ENCODE measurements at places on chromosomes 2 and 18. TPM values are rescaled to one million over a fixed set of nuclear protein-coding genes. Genes with fewer than 3 reads are reported as not detected.

DNA sequence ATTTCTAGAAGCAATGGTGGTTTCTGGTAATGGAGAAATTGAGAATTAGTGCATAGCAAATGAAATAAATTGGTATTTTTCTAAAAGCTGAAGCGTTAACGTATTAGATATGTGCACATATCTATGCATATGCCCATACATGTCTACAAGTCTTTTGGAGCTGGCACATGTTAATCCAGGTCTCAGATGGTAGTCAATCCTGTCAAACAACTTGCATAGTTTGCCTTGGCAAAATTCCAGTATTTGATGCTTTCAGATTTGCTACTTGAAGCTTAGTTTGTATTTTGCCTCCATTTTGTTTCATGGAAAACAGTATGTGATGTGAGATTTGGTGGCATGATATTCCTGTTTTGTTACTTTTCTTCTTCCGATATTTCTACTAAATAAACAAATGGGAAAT is 304.6 kb downstream of the PARD3B start:
- no peak for DNase-seq

Gene FAM161A
- total RNA-seq, result 3.8 TPM

Gene ALPG
- not detected for total RNA-seq

Gene TRIM43
- total RNA-seq, result not detected

DNA sequence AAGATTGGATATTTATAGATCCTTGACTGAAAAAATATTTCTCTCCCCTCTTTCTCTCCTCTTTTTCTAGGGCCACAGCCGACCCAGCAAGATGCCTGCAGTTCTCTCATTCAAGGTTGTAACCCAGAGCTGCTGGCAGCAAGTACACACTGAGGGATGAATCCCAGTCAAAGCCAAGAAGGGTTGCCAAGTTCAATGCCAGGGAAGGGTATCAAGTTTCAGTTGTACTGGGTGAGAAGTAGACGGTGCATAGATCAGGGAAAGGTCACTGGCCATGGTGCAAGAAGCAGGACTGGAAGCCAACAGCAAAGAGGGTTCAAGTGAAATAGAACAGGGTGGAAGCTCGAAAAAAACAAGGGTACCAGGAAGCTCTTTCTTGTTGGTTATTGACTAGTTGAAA is 170.2 kb downstream of the NRP2 start:
- DNase-seq, result no peak
